ENCODE measurements at places on chromosomes 7 and 10.

- no peak for DNase-seq
Measured at GRCh38 chr10:93947524-93947923, 46.2 kb upstream of the PLCE1 start.

GRCh38 chr10:96978621-96979154 lies 146.6 kb downstream of the LCOR start:
- DNase-seq: no peak

GRCh38 chr10:6402349-6402709 lies 177.7 kb downstream of the PRKCQ start:
- DNase-seq: no peak

DNA sequence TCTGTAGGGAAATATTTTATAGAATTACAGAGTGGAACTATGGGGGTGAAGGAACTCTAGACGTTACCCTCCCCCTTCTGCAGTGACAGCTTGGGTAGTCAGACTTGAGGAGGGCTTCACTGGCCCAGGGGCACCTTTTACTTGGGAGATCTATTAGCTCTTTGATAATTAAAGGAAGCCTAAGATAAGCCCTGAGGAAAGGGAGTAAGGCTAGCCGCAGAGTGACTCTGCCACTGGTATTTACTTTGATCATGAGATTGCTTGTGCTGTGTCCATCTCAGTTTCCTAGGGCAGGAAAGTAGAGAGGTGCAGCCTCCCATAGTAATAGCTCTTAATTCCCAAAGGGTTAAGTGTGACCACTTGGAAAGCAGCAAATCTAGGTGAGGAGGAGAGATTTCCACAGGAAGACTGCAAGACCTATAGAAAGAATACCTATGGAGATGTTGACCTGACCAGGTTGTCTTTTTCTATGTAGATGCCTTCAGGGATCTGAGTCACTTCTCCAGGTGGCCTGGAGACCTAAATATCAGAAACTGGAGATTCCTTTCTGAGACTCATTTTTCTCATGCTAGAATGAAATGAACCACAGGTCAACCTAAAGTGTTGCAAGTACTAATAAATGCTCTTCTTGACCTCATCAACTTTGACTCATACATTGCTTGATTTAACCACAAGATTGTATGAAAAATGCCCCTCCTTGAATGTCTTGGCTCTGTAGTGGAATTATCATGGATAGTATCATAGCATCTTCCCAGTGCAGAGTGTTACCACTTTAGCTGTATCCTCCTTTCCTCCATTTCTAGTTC lies 447.3 kb upstream of the GHITM start:
- DNase-seq: no peak

- no peak for DNase-seq
Measured at GRCh38 chr10:15237351-15237750, 68.9 kb upstream of the NMT2 start.

DNA sequence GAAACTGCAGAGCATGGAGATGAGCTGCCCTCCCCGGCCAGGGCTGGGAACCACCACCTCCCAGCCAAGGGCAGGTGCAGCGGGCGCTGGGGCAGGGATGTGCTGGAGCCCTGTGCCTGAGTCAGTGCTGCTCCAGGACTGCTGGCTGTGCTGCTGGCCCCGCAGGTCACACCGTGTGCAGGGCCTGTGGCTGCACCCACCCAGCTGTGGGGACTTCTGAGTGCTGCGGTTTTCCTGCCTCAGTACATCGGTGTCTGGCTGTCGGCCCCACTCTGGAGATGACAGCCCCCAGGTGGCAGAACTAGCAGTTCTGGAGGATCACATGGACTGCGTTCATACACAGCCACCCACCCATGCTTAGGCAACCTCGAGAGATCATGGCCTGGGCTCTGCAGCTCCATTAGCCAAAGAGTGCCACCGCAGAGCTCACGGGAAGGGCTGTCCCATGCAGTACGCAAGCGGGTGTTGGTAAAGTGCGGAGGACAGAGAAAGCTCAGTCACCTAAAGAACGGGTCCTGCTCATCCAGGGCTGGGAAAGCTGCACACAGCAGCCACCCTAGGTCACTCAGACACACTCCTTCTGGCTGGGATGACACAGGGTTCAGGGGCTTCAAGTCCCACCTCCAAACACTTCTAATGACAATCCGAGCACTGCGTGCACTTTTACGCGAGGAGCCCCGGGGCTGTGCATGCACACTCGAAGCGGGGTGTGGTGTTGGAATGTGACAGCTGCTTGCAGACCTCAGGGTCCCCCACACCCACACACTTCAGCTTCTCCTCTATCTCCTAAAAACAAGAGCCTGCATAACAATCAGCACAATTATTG lies 198.1 kb upstream of the PPP2R2D start:
- DNase-seq: no peak

- peak; percentile 64 for DNase-seq
Measured at GRCh38 chr7:8035647-8036518, 67.3 kb downstream of the GLCCI1 start.

DNA sequence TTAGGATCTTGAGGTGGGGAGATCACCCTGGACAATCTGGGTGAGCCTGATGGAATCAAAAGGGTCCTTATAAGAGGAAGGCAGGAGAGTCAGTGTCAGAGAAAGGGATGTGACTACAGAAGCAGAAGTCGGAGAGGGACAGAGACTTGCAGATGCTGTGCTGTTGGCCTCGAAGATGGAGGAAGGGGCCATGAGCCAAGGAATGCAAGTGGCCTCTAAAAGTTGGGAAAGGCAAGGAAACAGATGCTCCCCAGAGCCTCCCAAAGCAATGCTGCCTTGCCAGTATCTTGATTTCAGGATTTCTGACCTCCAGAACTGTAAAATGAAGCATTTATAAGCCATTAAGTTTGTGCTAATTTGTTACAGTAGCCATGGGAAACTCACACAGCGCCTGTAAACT lies 165.2 kb downstream of the FANK1 start:
- no peak for DNase-seq

DNA sequence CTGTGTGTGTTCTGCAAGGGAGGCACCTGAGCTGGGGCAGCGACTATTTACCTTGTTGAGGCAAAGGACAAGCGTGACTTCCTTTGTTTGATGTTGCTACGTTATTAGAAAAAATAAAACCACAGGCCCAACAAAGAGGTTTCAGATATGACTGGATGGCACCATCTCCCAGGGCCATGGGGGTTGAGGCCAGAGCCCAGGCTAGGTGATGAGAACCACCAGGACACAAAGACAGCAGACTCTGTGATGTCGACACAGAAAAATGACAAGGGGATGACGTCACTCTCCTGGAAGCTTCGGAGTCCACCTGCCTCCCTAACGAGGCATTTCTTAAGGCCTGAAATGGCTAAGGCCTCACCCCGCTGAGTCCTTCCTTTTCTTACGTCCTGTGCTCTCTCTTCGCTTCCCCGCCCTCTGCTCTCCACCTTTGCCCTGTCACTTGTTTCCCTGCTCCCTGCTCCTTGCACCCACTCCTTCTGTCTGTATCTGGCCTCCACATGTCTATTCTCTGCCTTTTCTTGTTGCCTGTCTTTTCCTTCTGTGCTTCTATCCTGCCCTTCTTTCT lies 83.0 kb upstream of the ADRB1 start:
- DNase-seq: peak; percentile 71

DNA sequence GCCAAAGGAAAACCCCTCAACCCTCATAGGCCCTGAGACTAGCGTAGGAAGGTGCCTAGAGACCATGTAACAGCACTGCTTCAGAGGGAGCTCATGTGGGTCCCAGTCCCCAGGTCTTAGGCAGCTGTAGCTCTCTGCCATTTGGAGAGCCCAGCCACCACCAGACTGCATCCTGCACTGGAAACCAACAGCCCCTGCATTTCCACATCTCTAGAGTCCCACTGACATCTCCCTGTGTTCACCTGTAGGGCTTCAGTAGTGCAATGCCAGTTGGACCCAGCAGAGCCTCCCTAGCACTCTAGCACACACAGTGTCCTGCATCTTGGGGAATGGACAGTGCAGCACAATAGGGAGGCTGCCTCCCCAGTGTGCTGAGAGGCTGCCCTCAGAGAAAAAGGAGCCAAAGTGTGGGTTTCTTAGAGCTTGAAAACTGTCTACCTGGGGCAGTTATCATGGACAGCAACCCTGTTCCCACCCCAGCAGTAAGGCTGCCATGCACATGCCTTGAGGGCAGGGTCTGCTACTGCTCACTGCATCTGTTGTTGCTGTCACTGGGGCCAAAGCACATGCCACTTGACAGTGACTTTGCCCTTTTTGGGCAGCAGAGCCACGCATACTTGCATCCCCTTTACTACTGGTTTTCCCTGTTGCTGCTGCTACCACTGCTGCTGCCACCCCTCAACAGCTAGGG lies 46.7 kb upstream of the ANTXRL start:
- no peak for DNase-seq

DNA sequence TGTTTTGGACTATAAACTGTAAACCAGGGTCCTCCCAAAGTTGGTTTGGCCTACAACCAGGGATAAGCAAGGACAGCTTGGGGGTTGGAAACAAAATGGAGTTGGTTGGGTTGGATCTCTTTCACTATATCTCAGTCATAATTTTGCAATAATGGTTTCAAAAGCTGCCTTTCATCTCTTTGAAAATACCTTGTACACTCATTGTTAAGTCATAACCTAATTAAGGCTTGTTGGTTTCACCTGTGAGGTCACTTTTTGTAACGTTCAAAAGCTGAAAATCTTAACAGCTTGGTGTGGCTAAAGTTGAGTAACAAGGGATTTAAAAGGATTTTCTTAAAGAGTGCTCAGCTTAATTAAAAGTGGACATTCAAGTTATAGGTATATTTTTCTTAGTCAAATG lies 476.1 kb downstream of the IPMK start:
- no peak for DNase-seq

- no peak for DNase-seq
Measured at GRCh38 chr7:130935564-130936157, 201.7 kb upstream of the KLF14 start.

DNA sequence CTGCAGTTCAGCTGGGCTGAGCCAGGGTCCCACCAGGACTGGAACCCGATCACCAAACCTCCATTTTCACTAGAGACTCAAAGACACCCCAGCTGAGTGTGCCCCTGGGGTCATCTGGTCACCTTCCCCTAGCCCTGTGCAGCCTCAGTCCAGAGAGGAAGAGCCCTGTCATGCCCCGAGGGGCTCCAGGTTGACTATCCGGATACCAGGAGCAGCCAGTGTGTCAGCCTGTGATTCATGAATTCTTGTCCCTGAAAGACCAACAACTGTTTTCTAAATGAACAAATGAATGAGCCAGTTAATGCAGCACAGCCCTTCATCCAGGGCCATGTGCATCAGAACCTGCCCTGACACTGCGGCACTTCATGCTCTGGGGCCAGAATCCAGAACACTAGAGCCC lies 201.9 kb upstream of the TCERG1L start:
- no peak for DNase-seq

DNA sequence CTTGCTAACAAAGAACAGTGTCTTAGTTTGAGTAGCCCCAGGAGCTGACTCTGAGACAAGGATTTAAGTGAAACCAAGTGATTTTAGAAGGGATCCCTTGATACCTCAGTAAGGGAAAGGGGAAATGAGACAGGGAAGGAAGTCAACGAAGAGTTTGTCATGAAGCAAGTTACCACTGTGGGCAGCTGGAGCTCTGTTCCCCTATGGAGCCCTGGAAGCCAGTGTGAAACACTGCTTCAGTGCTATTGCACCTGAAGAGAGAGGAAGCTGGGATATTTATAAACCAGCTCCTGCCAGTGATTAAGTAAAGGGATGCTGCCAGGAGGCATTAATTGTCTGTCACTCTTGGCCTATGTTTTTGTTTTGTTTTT lies 58.9 kb upstream of the WAPL start:
- DNase-seq: no peak

DNA sequence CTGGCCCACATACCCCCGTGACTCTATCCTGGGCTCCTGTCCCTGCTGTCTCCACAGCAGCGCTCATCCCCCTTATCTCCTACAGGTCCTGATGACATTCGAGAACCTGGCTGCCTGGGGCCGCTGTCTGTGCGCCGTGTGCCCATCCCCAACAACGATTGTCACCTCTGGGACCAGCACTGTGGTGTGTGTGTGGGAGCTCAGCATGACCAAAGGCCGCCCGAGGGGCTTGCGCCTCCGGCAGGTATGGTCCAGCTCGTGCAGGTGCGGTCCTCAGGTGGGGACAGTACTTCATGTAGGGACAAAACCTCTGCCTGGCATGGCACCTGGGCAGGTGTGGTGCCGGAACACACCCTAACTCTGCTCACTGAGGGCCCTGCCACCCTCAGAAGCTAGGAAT lies 30.4 kb upstream of the LRRC18 start:
- no peak for DNase-seq

- DNase-seq: no peak
Measured at GRCh38 chr7:28986765-28987110, 28.6 kb upstream of the TRIL start.

DNA sequence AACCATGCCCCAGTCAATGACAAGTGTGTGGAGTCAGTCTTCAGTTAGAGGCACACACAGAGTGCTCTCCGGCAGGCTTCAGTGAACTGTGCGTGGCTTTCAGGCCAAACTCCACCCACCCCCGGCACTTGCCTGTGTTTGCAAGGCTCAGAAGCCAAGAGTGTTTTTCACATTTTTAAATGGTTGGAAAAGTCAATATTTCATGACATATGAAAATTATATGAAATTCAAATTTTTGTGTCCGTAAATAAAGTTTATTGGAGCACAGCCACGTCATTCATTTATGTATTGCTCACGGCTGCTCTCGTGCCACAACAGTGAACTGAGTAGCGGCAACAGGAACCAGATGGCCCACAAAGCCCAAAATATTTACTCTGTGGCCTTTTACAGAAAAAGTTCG lies 104.7 kb downstream of the SFMBT2 start:
- no peak for DNase-seq

DNA sequence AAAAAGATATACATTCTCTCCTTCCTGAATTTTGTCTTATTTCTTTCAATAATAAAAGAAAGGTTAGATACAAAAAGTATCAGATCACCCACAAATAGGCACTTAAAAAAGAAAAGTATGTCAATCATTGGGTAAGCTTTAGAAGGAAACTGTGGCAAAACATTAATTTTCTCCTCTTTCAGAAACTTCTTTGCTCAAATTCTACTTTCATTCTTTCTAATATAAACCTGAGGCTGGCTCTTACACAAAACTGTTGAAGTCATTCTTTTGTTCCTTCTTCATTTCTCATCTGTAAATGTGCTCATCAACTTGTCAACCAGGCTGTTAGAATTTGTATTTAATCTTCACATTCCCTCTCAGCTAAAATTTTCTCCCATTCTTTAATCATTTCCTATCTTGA lies 124.6 kb downstream of the LRRN3 start:
- no peak for DNase-seq

GRCh38 chr10:128540781-128541761 lies 414.8 kb upstream of the MKI67 start:
- no peak for DNase-seq

- DNase-seq: no peak
Measured at GRCh38 chr7:92228100-92228499, 17.6 kb downstream of the KRIT1 start.

- DNase-seq: no peak
Measured at GRCh38 chr10:13195016-13195415, 33.7 kb downstream of the MCM10 start.

DNA sequence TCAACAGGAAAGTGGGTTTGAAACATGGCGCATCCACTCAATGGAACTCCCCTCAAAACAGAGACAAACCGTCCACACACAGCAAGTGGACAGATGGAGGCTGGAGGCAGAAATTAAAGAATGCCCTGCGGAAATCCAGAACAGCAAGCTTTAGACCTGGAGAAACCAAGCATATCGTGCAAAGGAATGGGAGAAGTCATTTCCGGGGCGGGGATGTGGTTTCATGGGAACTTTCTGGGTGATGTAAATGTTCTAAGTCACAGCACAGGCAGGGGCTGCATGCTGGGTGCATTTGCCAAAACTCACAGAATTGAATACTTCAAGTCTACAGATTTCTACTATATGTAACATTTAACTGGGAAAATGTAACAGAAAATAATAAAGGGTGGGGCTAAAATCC lies 213.0 kb downstream of the PTPRN2 start:
- DNase-seq: no peak

- DNase-seq: no peak
Measured at GRCh38 chr7:42183547-42183946, 53.5 kb downstream of the GLI3 start.
